ENCODE measurements at places on chromosomes 16 and 17.

DNA sequence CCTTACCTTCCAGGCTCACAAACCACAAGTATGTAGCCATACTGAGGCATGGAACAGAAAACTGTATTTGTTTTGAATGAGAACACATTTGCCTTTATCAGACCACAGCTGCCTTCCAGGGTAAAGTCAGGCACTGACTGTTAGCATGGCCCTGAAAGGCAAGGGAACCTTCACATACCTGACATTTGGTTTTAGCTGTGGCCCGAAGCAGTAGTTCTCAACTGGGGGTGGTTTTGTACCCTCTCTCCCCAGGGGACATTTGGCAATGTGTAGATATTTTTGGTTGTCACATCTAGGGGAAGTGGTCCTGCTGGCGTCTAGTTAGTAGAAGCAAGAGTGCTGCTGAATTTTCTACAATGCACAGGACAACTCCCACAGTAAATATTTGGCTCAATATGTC, 9.2 kb downstream of the HERPUD1 start:
- DNase-seq, result no peak

- DNase-seq, result no peak
Observed at GRCh38 chr16:59632276-59632855, 898.2 kb upstream of the GOT2 start.

- DNase-seq, result no peak
Observed at GRCh38 chr16:9773289-9773688, 408.9 kb downstream of the GRIN2A start.

DNA sequence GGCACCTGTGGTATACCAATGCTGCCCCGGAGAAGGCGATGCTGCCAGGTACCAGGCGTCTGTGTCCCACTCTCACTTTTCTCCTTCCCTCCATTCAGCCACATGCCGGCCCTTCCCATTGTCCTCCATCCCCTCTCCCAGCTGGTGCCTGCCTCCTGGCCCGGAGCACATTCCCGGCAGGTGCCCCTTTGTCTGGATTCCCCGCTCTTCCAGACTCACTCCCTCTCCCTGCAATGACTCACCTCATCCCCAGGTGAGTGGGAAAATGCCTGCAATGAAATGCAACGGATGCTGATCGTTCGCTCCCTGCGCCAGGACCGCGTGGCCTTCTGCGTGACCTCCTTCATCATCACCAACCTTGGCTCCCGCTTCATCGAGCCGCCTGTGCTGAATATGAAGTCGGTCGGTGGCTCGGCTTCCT, 10.4 kb upstream of the KDM6B start:
- DNase-seq, result no peak

- DNase-seq, result no peak
Observed at GRCh38 chr17:49223168-49223516, 7.4 kb downstream of the PHOSPHO1 start.

GRCh38 chr16:48565752-48566151, 44.2 kb downstream of the N4BP1 start:
- DNase-seq, result no peak
